ENCODE measurements at places on chromosomes 16 and 17.

GRCh38 chr16:24966031-24966430 lies 49.1 kb downstream of the ARHGAP17 start:
- no peak for DNase-seq

- DNase-seq: peak; percentile 17
Observed at GRCh38 chr16:19817122-19817521, 67.5 kb downstream of the GPRC5B start.

DNA sequence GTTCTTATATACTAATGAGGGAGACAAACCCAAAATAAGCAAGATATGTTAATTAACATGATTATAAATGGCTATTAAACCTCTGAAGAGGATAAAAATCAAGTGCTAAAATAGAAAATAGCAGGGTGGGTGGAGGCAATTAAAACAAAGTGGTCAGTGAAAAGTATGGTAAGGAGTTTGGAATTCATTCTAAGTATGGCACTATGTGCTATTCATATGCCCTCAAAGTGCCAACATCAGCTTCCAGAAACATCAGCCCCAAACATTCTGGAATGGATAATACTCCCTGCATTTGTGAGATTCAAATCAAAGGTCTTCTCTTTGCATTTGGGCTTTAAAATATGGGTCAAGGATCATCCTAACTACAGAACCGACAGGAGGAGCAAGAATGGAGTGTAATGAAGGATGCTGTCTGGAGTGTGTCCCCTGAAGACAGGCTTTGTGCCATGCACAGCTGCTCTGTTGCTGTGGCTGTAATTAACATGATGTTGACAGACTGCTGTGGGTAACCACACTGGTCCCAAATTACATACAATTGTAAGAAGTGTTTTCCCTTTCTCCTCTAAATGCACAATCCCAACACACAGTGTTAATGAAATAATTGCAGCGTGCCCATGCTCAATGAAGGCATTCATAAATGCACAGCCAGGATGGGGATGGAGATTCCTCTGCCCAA lies 93.1 kb downstream of the VAT1L start:
- DNase-seq: no peak

DNA sequence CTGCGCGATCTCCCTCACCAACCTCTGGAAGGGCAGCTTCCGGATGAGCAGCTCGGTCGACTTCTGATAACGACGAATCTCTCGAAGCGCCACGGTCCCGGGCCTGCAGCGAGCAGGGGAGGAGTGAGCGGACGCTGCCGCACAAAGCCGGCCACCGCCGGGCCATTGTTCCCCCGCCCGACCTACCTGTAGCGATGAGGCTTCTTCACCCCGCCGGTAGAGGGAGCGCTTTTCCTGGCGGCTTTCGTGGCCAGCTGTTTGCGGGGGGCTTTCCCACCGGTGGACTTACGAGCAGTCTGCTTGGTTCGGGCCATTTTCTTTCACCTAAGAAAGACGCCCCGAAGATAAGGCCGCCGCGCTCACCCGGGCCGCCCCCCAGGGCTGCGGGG lies 5.8 kb upstream of the UNK start:
- peak; percentile 82 for DNase-seq

DNA sequence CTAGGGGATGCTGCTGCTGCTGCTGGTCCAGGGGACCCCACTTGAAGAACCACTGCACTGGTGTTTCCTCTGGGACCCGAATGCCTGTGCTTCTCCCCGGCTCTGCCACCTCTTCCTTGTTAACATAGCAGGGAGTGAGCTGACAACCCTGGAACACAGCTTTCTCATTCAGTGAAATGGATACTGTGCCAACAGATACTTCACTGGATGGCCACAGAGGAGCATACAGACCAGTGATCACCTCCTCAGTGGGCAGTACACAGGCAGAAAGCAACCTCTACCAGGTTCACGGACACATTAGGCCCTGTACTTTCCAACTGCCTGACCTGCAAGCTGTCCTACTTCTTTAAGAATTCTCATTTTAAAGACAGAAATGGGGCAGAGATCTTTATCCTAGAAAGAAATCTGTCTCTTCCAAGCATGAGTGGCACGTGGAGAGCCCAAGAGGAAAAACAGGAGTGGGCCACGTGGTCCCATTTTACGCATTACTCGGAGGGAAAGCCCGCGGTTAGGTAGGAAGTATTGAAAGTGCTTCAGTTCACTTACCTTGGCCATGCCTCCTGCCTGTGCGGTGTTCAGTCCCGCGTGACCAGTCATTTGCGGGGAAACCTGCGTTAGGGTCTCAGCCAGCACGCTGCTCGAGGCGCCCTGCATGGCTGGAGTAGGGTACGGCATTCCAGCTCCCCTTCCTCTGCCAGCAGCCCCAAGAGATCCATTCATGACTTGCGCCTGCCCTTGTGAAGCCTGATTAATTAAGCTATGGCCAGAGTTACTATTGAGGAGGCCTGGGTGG lies 30.6 kb downstream of the CREBBP start:
- DNase-seq: no peak

- DNase-seq: no peak
Observed at GRCh38 chr16:14057878-14058382, 13.2 kb upstream of the MRTFB start.

DNA sequence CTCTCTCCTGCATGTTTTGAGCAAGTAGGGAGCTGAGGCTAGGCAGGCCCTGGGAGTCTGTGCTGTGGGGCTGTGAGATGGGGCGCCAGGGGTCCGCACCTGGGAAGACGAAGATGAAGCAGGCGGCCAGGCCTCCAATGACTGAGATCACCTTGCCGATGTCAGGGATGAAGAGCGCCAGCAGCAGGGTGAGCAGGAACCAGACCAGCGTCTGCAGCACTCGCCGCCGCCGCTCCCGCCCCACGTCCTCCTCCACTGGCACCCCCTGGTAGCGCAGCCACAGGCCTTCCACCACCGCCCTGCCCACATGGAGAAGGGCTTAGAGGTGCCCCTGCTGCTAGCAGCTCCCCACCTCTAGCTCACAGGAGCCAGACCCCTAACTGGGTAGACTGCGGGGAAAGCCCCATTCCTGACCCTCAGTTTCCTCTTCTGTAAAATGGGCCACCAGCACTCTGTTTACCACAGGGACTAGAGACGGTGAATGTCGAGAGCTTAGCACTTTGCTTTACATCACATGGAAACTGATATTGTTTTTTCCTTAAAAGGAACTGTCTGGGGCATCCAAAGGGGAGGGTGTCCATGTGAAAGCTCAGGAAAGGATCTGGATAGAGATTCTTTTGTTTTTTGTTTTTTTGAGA lies 13.5 kb downstream of the SLC38A7 start:
- no peak for DNase-seq

- no peak for DNase-seq
Observed at GRCh38 chr17:72421128-72422092, 300.6 kb downstream of the SOX9 start.

GRCh38 chr17:76453431-76453743 lies 435 bp upstream of the UBE2O start:
- DNase-seq: no peak

DNA sequence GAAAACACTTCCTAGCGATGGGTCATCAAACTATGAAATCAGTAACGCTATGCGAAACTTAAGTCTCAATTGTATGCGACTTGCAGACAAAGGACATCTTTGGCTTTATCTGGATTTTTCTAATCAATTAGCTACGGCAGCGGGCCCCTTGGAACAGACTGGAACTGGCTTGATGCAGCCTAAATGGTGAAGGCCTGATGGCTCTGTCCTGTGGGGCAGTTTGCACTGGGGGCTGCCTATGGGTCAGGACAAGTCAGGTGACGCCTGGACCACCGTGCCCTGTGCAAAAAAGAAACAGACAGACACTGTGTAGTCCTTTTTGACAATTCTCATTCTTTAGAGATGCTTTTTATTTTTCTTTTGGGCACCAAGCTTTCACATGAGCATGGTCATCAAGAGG lies 22.0 kb downstream of the MTHFSD start:
- DNase-seq: no peak

DNA sequence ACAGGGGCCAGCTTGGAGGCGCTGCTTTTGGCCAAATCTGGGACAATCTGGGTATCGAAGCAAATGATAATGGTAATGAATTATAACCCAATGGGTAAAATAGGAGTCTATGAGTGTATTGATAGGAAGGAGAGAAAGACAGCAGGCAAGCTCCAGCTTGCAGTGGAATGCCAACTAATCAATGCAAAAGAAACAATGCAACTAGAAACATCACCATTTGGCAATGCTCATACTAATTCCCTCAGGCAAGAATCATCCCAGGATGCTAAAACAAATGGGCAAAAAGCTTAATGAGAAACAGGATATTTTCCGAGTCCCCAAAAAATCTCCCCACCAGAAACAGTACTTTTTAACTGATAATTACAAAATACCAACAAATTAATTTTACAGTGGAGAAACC lies 64.7 kb downstream of the ADCY9 start:
- no peak for DNase-seq

GRCh38 chr17:73553311-73553710 lies 90.9 kb downstream of the SDK2 start:
- DNase-seq: no peak

DNA sequence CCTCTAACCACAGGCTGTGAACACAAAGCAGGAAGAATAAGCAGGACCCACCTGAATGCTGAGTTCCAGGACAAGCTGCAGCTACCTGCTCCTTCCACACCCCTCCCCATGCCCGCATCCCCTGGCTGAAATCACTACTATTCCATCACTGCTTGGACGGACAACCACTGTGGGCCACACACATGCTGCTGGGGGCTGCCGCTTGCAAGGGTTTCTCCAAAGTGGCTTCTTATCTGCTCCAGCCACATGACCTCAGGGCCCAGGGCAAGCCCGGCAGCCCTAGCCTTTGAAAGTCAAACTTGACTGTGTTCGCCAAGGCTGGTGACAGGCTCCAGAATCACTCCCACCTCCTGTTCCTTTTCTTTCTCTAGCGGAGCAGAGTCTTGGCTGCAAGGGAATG lies 18.4 kb downstream of the FA2H start:
- no peak for DNase-seq

DNA sequence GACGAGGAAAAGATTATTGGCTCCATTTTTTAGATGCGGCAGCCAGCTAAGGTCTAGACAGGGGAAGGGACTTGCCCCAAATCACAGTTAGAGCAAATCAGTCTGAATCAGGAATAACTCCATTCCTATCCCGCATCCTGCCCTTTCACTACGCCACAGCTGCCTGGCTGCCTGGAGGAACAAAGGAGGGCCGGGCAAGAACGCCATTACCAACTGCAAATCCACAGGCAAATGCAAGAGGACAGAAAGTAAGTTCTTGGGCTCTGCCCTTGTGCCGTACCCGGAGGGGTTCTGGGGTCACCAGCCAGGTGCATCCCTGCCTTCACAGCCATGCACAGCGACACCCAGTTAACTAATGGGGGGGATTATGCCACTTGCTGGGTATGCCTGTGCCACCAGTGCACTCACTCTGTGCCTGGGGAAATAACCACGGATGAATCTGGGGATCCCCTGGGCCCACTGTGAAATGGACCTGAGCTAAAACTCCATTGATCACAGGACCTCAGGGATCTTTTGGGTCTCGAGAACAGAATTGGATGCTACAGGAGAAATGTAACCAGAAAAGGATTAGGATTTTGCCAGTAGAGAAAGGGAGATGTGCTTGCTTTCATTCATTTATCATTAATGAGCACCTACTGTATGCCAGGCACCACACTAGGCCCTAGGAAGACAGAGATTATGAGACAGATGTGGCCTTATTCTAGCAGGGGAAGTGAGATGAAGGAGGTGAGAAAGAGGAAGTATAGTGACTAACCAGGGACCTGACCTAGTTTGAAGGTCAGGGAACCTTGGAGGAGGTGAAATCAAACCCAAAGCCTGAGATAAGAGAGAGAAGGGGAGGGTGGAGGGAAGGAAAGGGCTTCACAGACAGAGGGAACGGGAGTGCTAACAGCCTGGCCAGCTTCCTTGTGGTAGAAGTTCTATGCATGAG lies 17.7 kb downstream of the BCL7C start:
- peak; percentile 31 for DNase-seq

GRCh38 chr16:84484579-84485254 lies 19.7 kb downstream of the MEAK7 start:
- peak; percentile 55 for DNase-seq

- no peak for DNase-seq
Observed at GRCh38 chr16:89189358-89190025, 10.8 kb downstream of the SLC22A31 start.

- DNase-seq: no peak
Observed at GRCh38 chr17:73695035-73695738, 50.9 kb upstream of the SDK2 start.

DNA sequence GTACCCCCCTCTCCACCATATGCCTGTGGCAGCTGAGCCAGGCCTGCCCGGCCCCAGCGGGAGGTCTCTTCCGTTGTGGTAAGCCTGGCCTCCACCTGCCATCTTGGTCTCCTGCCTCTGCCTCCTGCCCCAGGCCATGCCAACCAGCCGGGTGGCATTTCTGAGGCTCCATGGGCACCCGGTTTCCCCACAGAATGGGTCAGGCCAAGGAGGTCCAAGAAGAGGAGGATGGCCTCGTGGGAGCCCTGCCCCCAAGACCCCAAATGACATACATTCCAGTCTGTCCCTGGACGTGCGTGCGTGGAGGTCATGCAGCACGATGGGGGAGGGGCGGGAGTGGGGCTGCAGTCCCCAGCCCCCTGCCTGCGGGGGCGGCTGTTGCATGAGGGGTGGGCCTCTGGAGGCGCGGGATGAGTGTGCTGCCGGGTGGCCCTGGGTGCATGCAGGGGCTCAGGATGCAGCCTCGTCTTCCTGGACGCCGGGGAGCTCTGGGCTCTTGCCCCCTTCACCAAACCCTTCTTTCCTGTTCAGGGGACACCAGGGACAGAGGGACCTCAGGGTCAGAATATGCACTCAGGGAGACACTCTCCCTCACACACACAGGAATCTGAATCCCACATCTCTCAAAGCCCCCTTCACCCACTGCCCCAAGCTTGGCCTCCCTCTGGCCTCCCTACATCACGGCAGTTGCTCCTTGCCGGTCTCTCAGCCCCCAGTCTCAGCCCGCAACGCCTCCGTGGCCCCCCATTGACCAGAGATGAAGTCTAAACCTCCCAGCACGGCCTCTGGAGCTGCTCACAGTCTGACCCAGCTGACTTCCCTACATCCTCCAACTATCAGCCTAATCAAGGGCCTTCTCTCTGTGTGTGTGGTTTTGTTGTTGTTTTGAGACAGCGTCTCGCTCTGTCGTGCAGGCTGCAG lies 16.0 kb upstream of the NCBP3 start:
- no peak for DNase-seq

Measured in neural progenitor cell (in vitro differentiated cells).